ENCODE measurements at places on chromosomes 2 and 18. TPM values are rescaled to one million over a fixed set of nuclear protein-coding genes. Genes with fewer than 3 reads are reported as not detected.

SRD5A2 gene
- total RNA-seq: not detected

HRH4 gene
- not detected for total RNA-seq

BZW1 gene
- 396 TPM for total RNA-seq

CFAP210 gene
- 0.83 TPM for total RNA-seq

LHCGR gene
- not detected for total RNA-seq

REG3G gene
- total RNA-seq: not detected

TUBA4B gene
- not detected for total RNA-seq

TRABD2A gene
- 0.46 TPM for total RNA-seq

GPR148 gene
- not detected for total RNA-seq

TTR gene
- total RNA-seq: not detected

ITPRIPL1 gene
- 23.9 TPM for total RNA-seq

FEV gene
- total RNA-seq: 12.6 TPM

PTH2R gene
- total RNA-seq: not detected

RUFY4 gene
- 1.3 TPM for total RNA-seq

GALNT5 gene
- not detected for total RNA-seq

KLF11 gene
- 3.0 TPM for total RNA-seq

C1QL2 gene
- 0.98 TPM for total RNA-seq

SLC16A14 gene
- total RNA-seq: 3.0 TPM

CNTNAP5 gene
- not detected for total RNA-seq

TTN gene
- total RNA-seq: under 0.01 TPM

RPRM gene
- total RNA-seq: not detected

CYP1B1 gene
- total RNA-seq: 0.92 TPM

ARHGAP15 gene
- not detected for total RNA-seq

CYP27C1 gene
- total RNA-seq: 3.0 TPM

ST8SIA3 gene
- not detected for total RNA-seq

NTSR2 gene
- total RNA-seq: not detected
